ENCODE measurements at places on chromosomes 11 and 22.

DNA sequence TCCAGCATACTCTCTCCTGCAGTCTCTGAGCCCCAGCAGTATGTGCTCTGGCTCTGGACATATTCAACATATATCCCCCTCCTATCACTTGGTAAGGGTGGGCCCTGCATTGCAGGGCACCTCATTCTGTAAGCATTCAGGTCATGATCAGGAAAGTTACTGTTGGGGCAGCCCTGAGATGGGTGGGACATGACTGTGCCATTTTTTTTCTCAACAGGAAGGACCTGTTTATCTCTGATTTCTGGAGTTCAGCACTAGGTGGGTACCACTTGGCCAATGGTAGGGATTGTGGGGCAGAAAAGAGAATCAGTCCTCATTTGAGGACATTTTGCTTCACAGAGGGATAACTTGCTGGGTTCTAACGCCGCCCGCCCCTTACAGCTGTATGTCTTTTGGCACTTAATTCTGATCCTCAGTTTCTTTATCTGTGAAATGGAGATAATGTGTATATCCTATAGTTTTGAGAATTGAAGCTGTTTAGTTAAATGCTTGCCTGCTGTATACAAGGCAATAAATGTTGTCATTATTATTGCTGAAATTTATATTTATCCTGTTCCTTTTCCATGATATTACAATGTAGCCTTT, 2.2 kb downstream of the SRRD start:
- no peak for DNase-seq

DNA sequence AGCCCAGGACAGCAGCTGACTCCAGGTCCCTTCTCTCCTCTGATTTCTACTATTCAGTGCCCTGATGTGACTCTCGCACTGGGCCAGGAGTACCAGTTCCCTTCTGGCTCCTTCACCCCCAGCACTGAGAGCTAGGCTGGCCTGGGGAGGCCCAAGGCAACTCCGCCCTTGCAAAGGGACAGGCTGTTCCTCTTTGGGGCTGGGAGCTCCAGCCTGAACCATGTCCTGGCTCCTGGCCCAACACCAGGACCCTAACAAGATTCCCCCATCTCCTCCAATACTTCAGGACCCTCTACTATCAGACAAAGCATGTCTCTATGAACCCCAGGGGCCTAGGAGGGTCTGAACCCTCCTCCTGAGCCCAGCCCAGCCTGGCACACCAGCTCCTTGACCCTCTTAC, 12.5 kb downstream of the CREB3L1 start:
- no peak for DNase-seq

DNA sequence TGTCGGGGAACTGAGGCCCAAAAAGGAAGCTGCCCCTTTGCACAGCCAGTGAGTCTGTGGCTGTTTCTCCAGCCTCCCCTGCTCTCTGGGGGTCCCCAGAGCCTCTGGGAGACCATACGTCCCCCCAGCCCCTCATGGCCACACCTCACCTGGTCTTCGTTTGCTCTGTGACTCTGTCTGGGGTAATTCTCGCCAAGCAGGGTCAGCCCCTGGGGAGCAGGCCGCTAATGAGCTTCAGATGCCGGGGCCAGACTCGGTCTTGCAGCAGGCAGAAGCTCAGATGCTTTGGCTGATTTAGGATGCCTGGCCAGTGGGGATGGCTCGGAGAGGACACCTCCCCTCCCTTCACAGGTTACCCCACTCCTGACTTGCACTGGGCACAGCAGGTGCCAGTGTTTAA, 24.1 kb upstream of the WNT11 start:
- no peak for DNase-seq

DNA sequence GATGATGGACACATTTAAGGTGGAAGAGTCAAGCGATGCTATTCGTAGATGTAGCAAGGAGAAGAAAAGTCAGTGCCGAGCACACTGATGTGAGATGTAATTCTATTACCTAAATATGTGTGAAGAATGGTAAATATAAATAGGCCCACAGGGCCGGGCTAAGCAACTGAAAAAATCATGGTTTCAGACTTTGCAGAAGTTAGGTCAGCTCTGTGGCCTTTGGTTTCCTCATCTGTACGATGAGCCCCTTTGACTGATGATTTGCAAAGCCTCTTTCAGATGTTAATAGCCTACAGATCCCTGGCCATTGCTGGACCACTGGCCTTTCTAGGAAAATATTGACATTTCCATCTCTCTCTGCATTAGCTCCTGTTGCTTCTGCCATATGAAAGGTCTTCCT, 570.8 kb downstream of the OPCML start:
- no peak for DNase-seq

- no peak for DNase-seq
Measured at GRCh38 chr11:108873941-108874340, 209.1 kb downstream of the DDX10 start.

Data from suppressor macrophage treated with lipopolysaccharide for 4 hours (primary cell).